ENCODE measurements at places on chromosomes 16 and 17.

GRCh38 chr17:15078570-15078969, 186.6 kb downstream of the PMP22 start:
- DNase-seq: no peak

DNA sequence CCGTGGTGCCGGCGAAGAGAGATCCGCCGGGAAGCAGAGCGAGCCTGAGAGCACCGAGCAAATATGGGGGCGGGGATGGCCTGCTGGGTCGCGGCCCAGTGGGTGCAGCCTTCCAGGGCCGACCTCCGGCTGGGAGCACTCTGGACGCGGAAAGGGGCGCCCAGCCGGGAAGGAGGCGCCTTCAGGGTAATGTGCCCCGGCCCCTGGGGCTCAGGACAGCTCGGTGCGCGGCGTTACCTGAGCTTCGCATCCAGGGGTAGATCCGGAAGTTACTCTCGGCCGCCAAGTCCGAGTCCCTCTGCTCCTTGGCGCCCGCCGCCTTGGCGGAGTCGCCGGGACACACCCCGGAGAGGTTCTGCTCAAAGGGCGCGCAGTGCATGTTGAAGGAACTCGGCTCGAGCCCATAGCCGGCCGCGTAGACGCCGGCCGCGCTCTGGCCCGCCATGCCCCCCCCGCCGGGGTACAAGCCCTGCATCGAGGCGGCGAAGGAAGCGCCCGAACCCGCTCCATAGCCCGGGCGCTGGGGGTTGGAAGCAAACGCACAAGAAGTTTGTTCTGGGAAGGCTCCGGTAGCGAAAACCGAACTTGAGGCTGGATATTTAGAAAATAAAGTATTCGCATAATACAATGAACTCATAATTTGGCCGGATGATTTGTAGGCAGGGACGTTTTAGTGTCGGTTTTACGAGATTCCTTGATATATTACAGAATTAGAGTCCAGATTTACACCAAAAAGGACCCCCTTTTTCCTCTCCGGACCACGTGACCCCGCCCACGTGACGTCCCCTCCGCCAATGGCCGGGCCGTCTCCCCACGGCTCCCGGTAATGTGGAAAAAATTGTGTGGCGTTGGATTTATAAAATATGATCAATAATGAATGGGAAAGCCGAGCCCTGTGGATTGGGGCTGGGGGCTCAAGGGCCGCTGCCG, at the start of gene HOXB7:
HOXB7 (minus strand) TSS at position 736 of the 930 bp plus-strand sequence; CDS start at position 637, 99 bp downstream.
- peak; percentile 65 for DNase-seq

GRCh38 chr17:58165981-58166380, 801 bp upstream of the OR4D2 start:
- no peak for DNase-seq

DNA sequence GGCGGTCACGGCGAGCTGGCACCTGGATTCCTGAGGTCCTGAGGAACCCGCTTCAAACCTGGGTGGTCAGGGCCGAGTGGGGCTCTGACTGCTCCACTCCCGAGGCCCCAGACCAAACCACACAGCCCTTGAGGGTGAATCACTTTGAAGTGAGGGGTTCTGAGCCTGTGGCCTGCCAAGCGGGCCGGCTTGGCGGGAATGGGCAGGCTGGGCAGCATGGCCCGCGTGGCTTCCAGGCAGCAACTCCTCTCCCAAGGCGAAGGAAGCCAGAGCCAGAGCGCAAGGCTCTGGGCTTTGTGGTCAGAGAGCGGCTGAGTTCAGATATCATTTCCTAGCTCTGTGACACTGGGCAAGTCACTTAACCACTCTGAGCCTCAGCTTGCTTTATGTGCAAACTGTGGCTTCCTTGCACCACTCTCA, 42.7 kb downstream of the CMIP start:
- no peak for DNase-seq

DNA sequence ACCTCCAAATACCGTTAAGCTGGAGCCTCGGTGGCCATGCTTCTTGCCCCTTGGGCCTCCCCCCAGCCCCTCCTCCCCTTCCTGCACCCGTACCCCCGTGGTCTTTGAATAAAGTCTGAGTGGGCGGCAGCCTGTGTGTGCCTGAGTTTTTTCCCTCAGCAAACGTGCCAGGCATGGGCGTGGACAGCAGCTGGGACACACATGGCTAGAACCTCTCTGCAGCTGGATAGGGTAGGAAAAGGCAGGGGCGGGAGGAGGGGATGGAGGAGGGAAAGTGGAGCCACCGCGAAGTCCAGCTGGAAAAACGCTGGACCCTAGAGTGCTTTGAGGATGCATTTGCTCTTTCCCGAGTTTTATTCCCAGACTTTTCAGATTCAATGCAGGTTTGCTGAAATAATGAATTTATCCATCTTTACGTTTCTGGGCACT, 928 bp downstream of the HBA1 start:
- DNase-seq: no peak

GRCh38 chr17:73452009-73452408, 140.2 kb upstream of the CDC42EP4 start:
- no peak for DNase-seq

GRCh38 chr17:73071066-73071999, 21.2 kb downstream of the SLC39A11 start:
- DNase-seq: no peak

GRCh38 chr16:84150926-84151325, 5.8 kb downstream of the DNAAF1 start:
- no peak for DNase-seq

- no peak for DNase-seq
These were observed 52.0 kb downstream of the MAP2K6 start for GRCh38 chr17:69466451-69466850.

GRCh38 chr16:7532534-7532933, 199.9 kb downstream of the RBFOX1 start:
- no peak for DNase-seq

DNA sequence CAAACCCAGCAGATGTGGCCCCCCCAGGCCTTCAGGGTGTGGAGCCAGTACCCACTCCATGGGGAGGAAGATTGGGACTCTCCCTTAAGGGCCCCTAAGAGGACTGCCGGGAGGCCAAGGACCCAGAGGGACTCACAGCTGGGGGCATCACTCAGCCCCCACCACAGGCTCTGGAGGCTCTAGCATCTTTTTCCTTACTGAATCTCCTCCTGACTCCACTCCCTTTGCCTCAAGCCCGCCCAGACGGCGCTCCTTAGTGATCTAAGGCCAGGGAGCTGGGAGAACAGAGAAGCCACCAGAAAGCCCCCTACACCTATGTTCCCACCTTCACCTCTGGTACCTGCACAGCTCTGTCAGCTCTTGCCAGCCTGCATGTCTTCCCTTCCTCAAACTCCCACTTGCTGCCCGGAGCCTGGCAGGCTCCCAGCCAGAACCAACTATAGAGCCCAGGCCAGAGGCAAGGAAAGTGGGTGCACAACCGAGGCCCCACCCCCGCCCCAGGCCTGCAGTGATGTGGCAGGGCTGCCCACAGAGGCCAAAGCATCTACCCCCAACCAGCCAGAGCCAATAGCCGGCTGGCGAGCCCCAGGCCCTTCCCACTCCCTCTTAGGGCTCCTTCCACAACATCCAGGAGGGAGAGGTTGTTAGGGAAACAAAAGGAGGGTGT, 22.3 kb upstream of the MPO start:
- DNase-seq: no peak

DNA sequence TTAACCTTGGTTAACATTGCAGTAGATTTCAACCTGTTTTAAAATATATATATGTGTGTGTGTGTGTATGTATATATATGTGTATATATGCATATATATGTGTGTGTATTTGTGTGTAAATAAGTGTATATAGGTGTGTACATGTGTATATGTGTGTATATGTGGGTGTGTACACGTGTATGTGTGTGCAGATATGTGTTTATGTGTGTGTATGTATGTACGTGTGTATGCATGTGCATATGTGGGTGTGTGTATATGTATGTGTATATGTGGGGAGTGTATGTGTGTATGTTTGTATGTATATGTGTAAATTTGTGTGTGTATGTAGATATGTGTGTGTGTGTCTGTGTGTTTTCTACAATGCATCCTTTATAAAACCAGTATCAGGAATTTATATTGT, 205.5 kb upstream of the FOXF1 start:
- no peak for DNase-seq

GRCh38 chr17:16517477-16517876, 25.5 kb upstream of the LRRC75A start:
- no peak for DNase-seq

DNA sequence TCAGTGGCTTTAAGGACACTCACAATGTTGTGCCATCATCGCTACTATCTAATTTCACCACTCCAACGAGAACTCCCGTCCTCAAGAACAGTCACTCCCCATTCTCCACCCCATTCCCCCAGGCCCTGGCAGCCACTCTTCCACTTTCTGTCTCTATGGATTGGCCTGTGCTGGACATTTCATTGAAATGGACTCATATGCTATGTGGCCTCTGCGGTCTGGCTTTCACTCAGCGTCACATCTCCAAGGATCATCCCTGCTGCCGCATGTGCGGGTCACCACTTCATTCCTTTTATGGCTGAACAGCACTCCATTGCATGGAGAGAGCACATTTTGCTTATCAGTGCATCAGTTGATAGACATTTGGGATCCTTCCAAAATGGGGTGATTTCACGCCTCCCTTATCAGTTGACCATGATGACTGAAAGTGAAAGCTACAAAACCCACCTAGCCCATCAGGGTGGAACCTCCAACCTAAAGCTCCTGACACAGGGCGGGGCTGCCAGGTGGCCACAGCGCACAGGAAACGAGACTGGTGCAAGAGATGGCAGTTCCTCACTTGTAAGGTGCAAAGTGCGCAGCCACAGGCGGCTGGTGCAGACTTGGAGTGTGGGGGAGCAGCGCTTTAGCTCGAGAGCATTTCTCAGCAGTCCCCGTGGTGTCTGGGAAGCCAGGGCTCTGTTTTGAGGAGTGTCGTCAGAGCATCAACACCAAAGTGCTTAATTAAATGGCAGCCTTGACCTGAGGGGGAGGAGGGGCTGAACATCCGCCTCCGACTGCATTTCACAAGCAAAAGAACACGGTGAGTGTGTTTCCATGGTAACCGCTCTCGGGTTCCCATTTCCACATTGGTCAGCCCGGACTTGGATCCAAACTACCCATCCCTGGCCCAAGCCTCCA, 23.8 kb downstream of the COTL1 start:
- peak; percentile 45 for DNase-seq

GRCh38 chr16:27127308-27127707, 60.6 kb downstream of the C16orf82 start:
- no peak for DNase-seq

DNA sequence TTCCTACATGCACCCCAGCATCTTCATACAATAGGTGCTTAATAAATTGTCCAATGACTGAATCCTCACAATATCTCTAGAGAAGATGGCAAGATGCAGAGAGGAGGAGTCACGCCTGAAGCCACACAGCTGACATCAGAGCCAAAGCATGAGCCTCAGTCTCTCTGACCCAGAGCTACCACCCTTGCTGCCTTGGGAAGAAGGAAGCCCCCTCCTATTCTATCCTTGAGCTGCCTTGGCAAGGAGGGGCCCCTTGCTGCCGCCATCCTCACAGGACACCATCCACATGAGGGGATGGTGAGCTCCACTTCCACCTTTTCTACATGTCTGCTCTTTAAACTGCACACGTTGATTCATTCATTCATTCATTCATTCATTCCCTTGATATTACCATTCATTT, 37.0 kb upstream of the C16orf78 start:
- no peak for DNase-seq

- no peak for DNase-seq
These were observed 28.5 kb downstream of the CLEC3A start for GRCh38 chr16:78050734-78051400.

DNA sequence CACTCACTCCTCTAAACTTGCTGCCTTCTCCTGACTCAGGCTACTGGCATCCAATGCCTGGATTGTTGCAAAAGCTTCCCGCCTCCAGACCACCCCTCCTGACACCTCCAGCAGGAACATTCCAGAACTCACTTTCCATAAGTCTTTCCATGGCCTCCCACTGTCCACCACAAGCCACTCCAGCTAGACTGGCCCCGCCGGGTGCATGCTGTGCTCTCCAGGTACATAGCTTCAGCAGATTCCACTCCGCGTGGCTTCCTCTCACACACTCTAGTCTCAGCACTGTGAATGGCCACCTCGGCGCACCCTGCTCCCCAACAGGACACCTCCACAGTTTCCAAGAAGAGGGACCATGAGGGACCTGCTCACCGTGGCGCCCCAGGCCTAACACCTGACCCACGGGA, 25.9 kb upstream of the FAAP100 start:
- no peak for DNase-seq

- no peak for DNase-seq
These were observed 6.6 kb downstream of the SEZ6 start for GRCh38 chr17:28999206-28999605.

DNA sequence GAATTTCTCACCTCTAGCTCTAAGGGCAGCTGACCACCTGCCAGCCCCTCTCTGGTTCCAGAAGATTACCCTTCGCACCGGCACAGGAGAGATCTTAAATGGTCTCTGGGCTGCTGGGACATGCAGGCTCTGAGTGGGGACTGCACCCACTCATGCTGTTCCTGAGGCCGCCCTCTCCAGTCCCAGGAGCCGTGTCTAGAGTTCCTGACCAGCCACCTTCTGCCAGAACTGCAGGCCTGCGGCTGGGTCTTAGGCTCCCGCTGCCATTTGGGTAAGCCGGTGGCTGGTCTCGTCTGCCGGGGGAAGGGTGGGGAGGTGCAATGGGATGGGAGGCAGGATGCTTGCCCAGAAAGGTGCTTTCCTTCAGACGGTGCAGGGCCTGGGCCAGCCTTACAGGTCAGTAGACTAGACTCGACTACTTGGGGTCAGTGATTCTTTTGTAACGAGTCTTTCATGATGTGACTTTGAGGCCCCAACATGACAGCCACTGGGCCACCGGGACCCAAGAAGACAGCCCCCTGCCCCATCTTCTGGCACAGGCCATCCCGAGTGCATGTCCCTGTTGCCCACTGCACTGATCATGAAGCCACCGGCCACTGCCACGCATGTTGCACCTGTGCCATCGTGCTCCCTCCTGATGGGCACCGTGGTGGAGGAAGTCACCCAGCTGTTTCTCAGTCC, 26.4 kb downstream of the B9D1 start:
- no peak for DNase-seq

DNA sequence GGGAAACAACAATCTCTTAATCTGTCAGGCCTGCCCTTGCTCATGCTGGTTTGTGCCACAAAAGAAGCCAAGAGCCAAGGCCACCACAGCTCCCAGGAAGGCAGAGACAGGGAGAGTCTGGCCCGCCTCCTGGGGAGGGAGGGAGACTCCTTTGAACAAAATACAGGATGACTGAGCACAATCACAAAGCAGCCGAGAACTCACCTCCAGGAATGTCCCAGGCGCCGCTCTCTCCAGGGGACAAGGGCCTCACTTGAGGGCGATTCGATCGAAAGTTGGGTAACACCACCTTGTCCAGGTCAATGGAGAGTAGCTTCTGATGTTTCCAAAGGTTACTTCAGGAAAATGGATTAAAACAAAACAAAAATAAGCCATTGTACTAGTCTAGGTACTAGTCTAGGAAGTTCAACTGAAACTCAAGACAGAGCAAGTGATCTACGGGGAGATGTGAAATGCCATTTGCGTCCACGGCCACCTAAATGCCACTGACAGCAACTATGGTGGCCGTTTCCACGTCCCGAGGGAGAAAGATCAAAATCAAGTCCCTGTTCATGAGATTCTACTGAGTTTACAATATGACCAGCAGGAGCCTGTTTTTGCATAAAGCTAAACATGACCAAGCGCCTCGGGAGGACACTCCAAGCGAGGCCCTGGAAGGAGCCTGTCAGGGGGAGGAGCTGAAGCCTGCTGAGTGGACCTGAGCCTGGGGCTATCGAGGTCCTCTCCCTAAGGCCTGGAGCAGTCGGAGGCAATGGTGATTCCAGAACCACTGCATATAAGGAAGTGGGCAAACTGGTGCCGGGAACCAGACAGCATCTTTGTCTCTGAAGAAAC, 13.4 kb upstream of the SLC38A8 start:
- peak; percentile 27 for DNase-seq

GRCh38 chr17:51933647-51934046, 224.9 kb downstream of the CA10 start:
- no peak for DNase-seq

GRCh38 chr16:30958175-30959079, 873 bp downstream of the SETD1A start:
- DNase-seq: peak; percentile 32
